ENCODE measurements at places on chromosomes 1 and 21.

GRCh38 chr1:157096881-157097280 lies 2.7 kb downstream of the ETV3L start:
- no peaks in the 10 kb centered on the region for H3K4me1 ChIP-seq
- no peak overlapping the region for H3K4me3 ChIP-seq
- H3K27ac ChIP-seq, result no peak overlapping the region
- DNase-seq, result no peak

DNA sequence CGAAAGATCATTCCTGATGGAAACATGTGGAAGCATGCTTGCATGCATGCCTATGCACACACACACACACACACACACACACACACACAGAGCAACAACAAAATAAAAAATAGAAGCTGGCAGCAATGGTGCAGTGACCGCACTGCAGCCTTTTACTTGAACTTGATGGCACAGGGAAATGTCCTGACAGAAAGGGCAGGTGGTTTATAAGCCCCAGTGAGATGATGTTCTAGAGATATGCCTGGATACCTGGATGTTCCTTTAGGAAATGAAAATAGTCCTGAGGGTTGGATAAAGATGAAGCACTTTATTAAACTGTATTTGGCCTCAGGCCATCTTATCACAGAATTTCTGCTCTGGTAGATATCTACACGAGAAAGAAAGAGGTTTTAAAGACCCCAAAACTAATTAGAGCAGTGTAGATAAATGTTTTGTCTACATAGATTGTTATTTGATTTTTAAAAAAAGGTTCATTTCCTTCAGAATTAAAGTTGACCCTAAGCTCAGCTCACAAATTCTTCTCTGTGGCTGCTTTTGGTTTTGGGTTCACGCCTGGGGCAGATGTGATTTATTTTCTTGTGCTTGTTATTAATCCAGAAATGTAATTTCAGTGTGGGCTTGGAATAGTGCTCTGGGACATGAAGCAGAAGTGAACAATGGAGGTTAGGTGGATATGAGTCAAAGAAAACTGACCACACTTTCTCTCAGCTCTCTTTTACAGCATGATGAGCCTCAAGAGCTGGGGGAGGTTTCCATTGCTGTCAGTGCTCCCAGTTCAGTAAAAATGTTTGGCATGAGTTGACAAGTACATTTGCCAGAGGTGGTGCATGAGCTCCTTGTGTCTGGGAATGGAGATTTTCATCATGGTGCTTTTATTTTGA lies 22.9 kb downstream of the ADAM30 start:
- H3K4me3 ChIP-seq, result no peak overlapping the region
- peaks cover 9% of the 10 kb centered on the region for H3K27me3 ChIP-seq
- no peaks in the 10 kb centered on the region for H3K4me1 ChIP-seq
- no peak overlapping the region for H3K27ac ChIP-seq
- no peaks in the 10 kb centered on the region for H3K36me3 ChIP-seq

DNA sequence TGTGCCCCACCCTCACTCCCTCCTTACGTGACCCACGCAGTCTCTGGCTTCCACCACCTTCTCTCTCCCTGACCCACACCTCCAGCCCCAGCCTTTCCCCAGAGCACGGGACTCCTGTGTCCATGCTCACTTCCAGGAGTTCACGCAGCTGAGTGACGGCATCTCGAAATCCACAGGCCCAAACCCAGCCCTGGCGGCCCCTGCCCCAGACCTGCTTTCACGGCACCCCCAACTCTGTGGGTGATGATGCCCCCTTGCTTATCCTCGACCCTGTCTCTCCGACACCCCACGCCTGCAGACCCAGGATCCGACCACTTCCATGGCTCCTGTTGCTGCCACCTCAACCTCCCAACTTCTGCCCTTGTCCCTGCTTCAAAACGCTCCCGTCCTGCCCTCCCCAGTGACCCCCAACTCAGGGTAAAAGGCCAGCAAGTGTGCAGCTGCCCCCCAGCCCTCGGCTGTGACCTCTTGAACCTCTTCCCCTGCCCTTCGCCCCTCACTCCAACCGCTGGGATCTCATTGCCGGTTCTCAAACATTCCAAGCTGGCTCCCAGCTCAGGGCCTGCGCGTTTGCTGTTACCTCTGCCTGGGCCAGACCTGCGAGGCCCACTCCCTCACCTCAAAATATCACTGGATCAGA lies 30.4 kb upstream of the LAPTM5 start:
- H3K4me1 ChIP-seq, result peaks cover 8% of the 10 kb centered on the region
- H3K27ac ChIP-seq, result peak overlapping the region; percentile 73
- H3K4me3 ChIP-seq, result no peak overlapping the region

DNA sequence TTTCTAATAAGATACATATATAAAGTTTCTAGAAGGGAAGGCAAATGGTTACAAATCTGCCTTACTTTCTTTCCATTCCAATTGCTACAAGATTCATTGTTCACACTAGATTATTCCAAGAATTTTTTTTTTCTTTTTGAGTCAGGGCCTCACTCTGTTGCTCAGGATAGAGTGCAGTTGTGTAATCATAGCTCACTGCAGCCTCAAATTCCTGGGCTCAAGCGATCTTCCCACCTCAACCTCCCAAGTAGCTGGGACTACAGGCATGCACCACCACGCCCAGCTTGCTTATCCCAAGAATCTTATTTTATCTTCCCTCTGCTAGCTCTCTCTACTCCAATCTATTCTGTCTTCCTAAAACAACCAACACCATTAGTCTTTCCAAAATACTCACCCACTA lies 81.8 kb downstream of the KIAA0319L start:
- peaks cover 32% of the 10 kb centered on the region for H3K36me3 ChIP-seq
- H3K4me1 ChIP-seq, result no peaks in the 10 kb centered on the region
- H3K27me3 ChIP-seq, result no peaks in the 10 kb centered on the region

DNA sequence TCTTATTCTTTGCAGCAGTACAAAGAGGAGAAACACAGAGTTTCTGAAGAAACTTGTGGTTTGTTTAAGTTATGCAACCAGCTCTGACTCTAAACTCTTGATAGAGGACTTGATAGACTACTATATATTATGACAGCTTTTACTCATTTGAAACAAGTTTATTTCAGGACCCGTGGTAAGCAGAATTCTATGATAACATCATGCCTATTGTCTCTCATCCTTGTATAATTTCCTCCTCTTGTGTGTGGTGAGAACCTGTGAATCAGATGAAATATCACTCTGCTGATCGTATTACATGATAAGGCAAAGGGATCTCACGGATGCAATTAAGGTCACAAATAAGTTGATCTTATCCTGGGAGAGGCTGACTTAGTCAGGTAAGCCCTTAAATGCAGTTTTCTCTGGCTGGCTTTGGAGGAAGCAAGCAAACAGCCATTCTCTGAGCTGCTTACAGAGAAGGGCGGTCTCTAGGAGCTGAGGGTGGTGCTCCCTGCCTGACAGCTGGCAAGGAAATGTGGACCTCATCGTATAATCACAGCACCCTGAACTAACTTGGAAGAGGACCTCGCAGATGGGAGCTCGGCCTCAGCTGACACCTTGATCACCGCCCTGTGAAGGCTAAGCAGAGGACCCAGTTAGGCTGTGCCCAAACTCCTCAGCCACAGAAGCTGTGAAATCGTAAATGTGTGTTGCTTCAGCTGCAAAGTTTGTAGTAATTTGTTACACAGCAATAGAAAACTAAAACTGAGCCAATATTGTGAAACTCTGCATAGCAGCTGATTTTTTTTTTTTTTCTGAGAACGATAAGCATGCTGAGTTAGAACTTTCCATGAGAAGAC lies 151.1 kb upstream of the DPT start:
- no peak overlapping the region for H3K4me3 ChIP-seq
- no peaks in the 10 kb centered on the region for H3K4me1 ChIP-seq
- no peaks in the 10 kb centered on the region for H3K36me3 ChIP-seq

DNA sequence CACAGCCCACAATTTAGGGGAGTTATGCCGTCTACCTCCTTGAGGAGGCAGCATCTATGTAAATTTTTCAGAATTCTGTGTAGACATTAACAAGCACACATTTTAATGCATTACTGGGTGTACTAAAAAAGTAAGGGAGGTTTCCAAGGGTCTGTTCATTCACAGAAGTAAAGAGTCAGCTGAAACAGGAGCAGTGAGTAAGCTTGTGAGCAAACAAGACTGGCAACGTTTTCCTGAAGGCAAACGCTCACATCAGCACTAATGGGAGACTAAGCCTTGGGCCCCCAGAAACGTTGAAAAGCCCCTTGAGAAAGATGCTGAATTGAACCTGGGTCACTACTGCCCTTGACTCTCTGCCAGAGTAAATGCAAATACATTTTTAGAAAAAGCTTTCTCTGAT lies 25.7 kb downstream of the RPRD2 start:
- H3K27ac ChIP-seq, result no peak overlapping the region
- DNase-seq, result no peak
- no peak overlapping the region for H3K4me3 ChIP-seq
- H3K4me1 ChIP-seq, result peaks cover 34% of the 10 kb centered on the region
- no peaks in the 10 kb centered on the region for H3K36me3 ChIP-seq

- DNase-seq, result no peak
- H3K36me3 ChIP-seq, result peaks cover 11% of the 10 kb centered on the region
- no peak overlapping the region for H3K27ac ChIP-seq
- no peak overlapping the region for H3K4me3 ChIP-seq
- H3K27me3 ChIP-seq, result peaks cover 40% of the 10 kb centered on the region
Measured at GRCh38 chr1:41492341-41492848, 7.9 kb upstream of the EDN2 start.

DNA sequence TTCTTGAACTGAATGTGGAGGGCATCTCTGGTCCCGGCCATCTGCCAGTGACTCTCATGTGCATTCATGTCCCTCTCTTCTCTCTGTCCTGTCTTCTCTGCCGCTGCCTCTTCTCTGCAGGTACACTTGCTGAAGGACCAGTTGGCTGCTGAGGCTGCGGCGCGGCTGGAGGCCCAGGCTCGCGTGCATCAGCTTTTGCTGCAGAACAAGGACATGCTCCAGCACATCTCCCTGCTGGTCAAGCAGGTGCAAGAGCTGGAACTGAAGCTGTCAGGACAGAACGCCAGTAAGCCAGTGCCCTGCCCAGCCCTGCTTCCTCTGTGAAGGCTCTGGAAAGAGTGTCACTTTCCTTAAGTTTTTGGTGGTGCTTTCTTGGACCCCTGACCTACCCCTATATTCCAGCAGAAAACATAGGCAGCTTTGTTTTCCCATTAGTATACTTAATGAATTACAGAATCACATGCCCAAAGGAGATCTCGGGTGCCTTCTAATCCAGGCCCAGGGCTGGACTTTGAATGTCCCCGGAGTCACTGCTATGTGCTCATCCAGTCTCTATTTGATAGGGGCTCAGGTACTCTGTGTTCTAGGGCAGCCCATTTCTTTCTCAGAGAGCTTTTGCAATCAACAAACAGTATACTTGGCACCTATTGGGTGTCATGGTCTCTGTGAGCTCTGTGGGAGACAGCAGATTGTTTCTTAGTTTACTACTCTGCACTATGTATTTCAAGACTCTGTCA lies 11.2 kb downstream of the SPATA46 start:
- H3K36me3 ChIP-seq, result no peaks in the 10 kb centered on the region
- no peak for DNase-seq
- no peak overlapping the region for H3K4me3 ChIP-seq
- no peak overlapping the region for H3K27ac ChIP-seq
